ENCODE measurements at places on chromosomes 13 and 19.

DNA sequence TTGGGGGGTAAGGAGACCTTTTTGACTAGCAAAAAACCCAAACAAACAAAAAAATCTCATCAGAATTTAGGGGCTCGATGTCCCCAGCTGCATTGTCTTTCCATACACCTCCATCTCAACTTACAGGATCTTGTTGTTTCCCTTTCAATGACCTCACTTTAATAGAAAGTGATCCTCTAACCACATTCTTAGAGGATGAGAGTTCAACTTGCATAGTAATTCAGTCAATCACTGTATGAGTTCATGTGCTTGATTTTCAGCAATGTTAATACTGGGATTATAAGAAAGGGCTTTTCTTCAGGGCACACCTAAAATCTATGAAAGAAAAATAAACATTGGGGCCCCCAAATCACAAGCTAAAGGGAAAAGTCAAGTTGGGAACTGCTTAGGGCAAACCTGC is 1512.0 kb downstream of the SLITRK1 start:
- no peak for DNase-seq

DNA sequence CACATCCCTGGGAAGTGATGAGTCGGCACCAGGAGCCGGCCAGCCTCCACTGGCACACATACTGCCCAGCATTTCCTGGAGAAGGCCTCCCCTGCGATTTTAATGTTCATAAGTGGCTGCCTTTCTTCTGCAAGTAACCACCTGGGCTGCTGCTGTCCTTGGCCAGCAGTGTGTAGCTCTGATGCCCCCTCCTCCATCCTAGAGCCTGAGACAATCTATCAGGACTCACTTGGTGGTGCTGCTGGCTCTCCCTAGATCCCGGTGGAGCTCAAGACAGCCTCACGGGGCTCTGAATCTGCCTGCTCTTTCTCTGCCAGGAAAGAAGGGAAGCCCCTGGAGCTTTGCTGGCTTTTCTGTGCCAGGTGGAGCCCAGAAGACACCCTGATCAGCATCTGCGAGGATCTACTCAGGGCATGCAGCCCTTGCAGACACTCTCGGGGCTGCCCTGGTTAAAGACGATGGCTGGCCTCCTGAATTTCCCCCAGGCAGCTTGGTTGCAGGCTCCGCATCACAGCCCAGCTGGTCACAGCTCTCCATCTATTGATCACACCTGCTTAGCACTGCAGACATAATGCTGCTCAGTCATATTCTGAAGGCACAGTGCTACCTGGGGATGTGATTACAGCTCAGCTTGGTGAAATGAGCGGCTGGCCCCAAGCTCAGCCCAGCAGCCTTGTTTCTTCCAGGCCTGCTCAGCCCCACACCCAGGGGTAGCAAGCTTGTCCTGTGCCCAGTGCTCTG is 122.3 kb downstream of the ZDHHC20 start:
- no peak for DNase-seq

GRCh38 chr13:27035892-27036235 is 135.7 kb downstream of the USP12 start:
- DNase-seq = no peak

GRCh38 chr19:19083413-19084178 is 19.8 kb downstream of the SLC25A42 start:
- DNase-seq = no peak

- no peak for DNase-seq
Observed at GRCh38 chr19:6185093-6185834, 49.8 kb downstream of the ACSBG2 start.

DNA sequence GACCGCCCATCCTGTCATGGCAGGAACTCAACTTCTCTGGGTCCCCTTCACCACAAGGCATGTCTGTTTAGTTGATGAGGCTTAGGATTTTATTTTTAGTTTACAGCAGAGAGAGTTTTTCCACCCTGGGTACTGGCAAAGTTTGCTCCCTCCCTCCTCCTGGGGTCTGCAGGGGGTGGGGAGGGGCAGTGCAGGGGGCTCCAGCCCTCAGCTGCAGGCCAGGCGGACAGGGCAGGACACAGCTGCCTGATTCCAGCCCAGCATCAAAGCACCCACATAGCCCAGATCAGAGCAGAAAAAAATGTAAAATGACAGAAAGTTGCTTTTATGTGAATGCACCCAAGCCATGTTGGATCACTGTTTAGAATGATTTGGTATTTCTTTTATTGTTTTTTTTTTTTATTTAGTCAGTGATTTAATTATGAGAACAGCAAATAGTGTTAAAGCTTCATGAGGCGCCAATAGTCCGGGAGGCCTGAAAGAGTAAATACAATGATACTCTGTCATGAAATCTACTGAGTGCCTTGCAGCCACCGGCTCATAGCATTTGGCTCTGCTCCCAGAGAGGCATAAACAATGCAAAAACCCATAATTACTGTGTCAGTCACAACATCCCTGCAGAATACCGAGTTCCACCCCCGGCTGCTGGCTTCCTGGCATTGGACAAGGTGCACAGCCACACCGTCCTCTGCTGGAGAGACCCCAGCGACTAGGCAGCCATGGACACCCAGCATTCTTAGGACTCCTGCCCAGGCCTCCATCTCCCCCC is 923.5 kb downstream of the UQCRFS1 start:
- peak; percentile 37 for DNase-seq

All from endothelial cell of umbilical vein (primary cell).